Right lobe of liver (tissue), 6 donors: ENCODE measurements at places on chromosomes 2 and 18. TPM values are rescaled to one million over a fixed set of nuclear protein-coding genes. Genes with fewer than 3 reads are reported as not detected.
A peak's percentile ranks its signal among the peaks of the same experiment; 100 is the strongest.

- no peaks in the 10 kb centered on the region for H3K4me1 ChIP-seq
- DNase-seq = no peak
- no peaks in the 10 kb centered on the region for H3K36me3 ChIP-seq
- no peaks in the 10 kb centered on the region for H3K27me3 ChIP-seq
- H3K4me3 ChIP-seq = no peak overlapping the region
- no peak overlapping the region for H3K27ac ChIP-seq
Measured at GRCh38 chr18:28048612-28049011, 128.3 kb downstream of the CDH2 start.

DNA sequence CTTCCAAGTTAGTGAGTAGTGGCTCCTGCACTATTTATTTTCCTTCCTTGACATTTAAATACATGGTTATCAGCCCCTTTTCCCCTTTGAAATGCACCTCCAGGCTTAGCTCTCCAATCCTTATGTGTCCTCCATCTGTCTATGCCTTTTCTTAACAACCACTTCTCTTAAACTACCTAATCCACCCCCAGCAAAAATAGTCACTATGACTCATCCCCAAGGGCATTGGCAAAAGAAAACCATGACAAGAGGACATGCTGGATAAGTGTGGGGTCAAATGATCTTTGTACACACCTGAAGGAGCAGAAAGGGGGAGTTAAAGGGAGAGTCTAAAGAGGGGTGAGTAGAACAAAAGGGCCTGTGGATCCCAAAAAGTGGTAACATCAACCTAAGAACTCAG is 127.2 kb downstream of the ANKRD44 start:
- H3K4me1 ChIP-seq = no peaks in the 10 kb centered on the region
- no peak overlapping the region for H3K4me3 ChIP-seq
- DNase-seq = no peak

The CIB4 gene
- not detected for total RNA-seq

- H3K4me3 ChIP-seq = no peak overlapping the region
- peaks cover 22% of the 10 kb centered on the region for H3K36me3 ChIP-seq
- no peaks in the 10 kb centered on the region for H3K4me1 ChIP-seq
- H3K27me3 ChIP-seq = no peaks in the 10 kb centered on the region
Measured at GRCh38 chr2:86065512-86065911, 40.2 kb downstream of the POLR1A start.

GRCh38 chr2:135557530-135557929 is 26.2 kb downstream of the R3HDM1 start:
- H3K4me3 ChIP-seq = no peak overlapping the region
- no peaks in the 10 kb centered on the region for H3K36me3 ChIP-seq
- no peak overlapping the region for H3K27ac ChIP-seq
- no peak for DNase-seq
- H3K27me3 ChIP-seq = no peaks in the 10 kb centered on the region

- no peak overlapping the region for H3K4me3 ChIP-seq
- no peaks in the 10 kb centered on the region for H3K27me3 ChIP-seq
- H3K36me3 ChIP-seq = no peaks in the 10 kb centered on the region
Measured at GRCh38 chr2:76958749-76959148, 563.4 kb downstream of the LRRTM4 start.

The G6PC2 gene
- total RNA-seq = not detected

DNA sequence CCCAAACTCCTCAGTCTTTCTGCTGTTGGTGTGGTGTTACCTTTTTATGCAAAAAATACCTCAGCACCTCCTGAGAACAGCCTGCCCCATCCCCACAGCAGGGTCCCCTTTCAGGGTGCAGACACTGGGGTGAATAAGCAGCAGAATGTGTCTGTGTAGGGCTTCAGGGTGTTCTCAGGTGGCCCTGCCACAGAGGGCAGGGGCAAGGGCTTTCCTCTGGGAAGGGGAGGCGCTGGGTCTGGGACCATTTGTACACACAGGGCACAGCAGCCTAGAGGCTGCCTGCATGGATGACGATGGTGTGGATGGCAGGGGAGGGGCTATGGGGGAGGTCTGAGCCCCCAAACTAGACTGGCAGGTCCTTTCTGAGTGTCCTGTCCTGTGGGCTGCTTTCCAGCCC is 2.6 kb downstream of the HAAO start:
- H3K27me3 ChIP-seq = no peaks in the 10 kb centered on the region
- no peak overlapping the region for H3K27ac ChIP-seq
- peaks cover 52% of the 10 kb centered on the region for H3K4me1 ChIP-seq
- H3K36me3 ChIP-seq = no peaks in the 10 kb centered on the region
- peak overlapping the region; percentile 6 for H3K4me3 ChIP-seq

DNA sequence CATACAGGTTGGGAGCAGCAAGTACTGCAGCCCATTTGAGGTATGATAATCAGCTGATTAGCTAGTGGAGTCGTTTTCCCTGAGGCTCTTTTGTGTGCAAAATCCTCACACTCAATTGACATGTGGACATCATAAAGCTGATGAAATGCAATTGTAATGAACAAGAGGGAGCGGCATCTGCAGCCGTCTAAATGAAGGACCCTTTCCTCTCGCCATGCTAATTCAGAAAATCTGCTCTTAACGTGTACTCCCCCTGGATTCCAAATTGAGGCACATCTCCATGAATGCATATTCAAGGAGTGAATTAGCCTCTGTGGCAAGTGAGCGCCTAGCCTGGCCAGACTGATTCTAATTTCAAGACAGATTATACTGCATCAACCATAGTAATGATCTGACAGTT is 260.9 kb upstream of the ATP5MC3 start:
- H3K27me3 ChIP-seq = no peaks in the 10 kb centered on the region
- no peaks in the 10 kb centered on the region for H3K36me3 ChIP-seq
- H3K27ac ChIP-seq = no peak overlapping the region
- H3K4me3 ChIP-seq = no peak overlapping the region
- DNase-seq = no peak
- no peaks in the 10 kb centered on the region for H3K4me1 ChIP-seq
